SHP77 treated with DMSO at 0.1 percent for 48 hours (cell line): ENCODE measurements at places on chromosomes 5 and 9.

DNA sequence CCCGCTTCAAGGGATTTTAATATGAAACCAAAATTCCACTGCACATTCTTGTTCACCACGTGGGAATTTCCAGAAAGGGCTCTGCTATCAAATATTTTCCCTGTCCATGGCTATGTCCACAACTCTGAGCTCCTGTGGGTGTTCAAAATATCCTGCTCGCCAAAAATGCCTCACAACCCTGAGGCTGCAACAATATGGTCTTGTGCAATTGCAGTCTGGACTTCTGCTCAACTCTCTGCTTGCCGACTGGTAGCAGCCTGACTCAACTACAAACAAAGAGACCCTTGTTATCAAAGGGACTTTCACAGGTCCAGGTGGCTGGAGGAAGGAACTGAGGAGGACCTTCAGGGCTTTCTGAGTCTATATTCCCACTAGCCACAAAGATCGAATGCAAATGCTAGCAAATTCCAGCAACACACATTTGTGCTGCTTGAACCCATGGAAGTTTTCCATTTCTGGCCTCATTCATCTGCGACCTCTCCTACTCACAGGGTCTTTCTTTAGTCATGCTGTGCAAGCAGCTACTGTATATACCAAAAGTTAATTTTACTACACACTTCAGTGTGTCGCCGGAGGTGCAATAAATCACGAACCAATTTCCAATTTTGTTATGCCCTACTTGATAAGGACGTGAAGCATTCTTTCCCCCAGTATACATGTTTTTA, 169.2 kb upstream of the SLC30A5 start:
- DNase-seq: no peak

DNA sequence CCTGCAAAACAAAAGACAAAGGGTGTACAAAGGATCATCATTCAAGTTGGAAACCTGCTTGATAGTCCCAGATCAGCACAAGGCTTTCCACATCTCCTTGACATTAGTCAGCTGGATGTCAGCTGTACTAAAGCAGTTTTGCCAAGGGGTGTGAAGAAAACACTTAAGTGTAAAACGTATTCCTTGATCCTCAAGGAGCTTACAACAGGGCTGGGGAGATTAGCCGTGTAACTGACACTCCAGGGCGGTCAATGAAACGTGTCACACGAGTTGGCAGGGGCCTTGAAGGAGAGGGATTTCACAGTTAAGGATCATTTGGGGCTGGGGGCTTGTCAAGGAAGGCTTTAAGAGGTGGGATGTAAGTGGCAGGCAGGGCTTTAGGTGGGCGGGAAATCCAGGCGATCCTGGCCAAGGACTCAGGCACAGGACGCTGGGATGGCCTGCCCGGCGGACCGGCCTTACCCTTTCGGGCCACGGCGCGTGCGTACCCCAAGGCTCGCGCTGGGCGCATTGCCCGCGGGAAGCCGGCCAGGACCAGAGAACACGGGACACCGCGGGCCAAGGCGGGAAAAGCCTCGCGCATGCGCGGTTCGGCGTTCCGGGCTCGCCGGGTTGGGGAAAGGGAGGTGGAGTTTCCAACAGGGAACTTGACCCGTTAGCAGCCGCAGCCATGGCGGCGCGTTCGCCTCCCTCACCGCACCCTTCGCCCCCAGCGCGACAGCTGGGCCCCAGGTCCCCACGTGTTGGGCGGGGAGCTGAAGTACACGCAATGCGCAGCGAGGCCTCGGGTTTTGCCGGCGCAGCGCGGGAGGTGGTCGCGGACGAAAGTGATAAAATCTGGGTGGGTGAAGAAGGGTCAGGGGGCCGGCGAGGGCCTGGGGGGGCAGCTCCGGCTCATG, at the start of gene CNTLN:
CNTLN (plus strand) TSS at position 645 of the 899 bp plus-strand sequence; CDS start at position 671, 26 bp downstream.
- peak; percentile 47 for DNase-seq

- DNase-seq: no peak
Measured at GRCh38 chr5:9149988-9150387, 395.9 kb downstream of the SEMA5A start.

- DNase-seq: no peak
Measured at GRCh38 chr5:57950616-57951228, 468.1 kb upstream of the ACTBL2 start.

DNA sequence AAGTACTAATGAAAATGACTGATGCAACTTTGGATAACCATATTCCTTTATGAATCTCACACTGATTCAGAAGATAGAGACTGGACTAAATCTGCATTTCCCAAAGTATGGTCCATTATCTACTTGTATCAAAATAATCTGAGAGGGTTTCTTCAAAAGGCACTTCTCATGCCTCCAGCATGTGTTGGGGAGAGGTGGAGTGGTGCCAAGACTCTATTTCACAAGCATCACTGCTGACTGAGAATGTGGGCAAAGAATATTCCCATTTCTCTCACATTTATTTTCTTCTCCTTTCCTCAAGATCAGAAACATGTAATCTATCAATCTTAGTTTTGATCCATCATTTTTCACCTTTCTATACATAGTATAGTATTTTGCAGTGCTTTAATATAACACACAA, 135.4 kb downstream of the GABRB2 start:
- no peak for DNase-seq

GRCh38 chr9:81741103-81741502, 51.8 kb upstream of the TLE1 start:
- no peak for DNase-seq

DNA sequence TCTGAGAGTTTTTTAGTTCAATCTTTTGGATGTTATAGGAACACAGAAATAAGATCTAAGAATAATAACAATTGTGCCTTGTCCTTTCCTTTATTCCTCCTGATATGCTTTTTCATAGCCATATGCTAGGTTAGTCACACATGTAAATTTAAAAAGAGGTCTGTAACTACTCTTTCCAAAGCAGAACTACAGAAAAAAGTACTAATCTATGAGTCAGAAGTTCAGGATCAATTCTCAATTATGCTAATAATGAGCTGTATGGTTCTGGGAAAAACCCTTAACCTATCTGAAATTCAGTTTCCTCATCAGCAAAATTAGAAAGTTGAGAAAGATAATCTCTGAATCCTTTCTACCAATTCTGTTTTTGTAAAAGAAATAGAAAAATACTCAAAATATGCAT, 44.4 kb downstream of the ANKRD31 start:
- DNase-seq: no peak

DNA sequence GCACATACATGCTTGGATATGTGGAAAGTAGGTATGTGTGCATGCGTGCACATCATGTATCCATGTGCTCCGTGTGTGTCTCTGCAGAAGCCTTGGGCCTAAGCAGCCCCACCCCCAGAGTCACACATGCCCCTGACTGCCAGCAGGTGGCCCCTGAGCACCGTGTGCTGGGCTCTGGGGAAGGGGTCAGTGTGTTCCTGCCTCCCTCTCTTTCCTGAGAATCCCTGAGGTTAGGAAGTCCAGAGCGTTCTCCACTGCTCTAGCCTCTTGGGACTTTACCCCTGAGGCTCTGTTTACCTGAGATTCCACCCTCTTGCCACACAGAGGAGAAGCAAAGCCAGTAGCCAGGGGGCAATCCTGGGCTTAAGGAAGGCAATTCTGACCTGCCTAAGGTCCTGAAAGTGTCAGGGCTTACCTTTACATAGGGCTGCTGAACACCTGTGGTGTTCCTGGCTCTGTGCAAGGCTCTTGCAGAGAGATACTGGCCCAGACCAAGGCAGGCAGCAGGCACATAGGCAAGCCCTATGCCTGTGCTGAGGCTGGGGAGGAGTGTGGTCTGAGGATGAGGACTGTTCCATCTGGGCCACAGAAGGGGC, 207.3 kb downstream of the TMEM38B start:
- no peak for DNase-seq
